ENCODE measurements at places on chromosomes 12 and 14.
A peak's percentile ranks its signal among the peaks of the same experiment; 100 is the strongest.

- no peak for DNase-seq
Observed at GRCh38 chr12:128554546-128555304, 269.0 kb downstream of the SLC15A4 start.

GRCh38 chr14:65560340-65561027, 148.0 kb downstream of the FUT8 start:
- no peak for DNase-seq

DNA sequence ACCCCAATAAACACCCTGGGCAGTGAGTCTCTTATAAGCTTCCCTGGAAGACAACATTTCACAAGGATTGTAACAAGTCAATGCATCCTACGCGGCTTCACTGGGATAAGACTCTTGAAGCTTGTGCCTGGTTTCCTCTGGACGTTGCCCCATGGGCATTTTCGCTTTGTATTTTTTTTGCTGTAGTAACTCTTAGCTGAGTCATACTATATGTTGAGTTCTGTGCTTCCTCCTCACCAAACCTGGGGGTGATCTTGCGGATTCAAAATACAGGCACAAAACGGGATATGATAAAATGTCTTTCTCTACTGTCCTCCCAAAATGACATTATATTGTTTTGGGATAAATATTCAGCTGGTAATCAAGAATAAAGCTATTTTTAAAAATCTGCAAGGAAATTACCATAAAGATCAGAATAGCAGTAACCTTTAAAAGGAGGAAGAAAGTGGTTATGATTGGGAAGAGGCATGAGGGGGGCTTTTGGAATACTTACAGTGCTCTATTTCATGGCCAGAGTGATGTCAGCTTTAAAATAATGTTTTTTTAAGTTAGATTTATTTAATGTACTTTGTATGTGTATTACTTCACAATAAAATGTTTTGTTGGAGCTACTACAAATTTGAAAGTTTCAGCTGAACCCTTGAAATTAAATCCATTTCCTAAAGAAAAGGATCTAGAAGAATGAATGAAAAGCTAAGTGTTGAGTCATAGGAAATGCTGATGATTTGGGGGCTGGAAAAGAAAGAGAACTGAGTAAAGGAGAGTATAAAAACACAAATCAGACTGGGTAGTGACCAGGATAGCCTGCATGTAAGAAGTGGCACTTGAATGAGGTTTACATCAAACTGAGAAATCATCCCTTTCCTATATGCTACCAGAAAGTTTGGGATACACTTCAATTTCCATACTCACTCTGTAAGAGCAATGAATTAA, 14.7 kb downstream of the BTBD7 start:
- DNase-seq: peak; percentile 9

DNA sequence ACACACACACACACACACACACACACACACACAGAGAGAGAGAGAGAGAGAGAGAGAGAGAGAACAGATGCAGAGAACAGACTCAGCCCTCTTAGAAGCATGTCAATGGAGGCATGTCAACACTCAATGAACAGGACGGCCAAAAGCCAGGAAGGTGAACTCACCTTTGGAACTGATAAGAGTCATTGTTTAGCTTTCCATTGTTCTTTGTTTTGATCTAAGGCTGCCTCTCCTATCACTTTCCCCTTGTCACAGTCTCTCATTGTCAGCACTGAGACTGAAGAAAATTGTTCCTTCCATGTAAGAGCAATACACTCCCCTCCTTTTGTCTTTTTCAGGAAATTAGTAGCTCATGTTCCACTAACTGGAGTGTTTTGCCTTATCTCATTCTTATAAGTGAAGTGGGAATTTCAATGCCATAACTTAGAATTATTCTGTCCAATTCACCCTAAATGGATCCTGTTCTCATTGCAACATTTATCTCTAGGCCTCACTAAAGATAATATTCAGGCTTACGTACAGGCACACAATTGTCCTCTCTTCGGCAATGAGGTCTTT, 218.0 kb downstream of the DUSP6 start:
- DNase-seq: no peak

DNA sequence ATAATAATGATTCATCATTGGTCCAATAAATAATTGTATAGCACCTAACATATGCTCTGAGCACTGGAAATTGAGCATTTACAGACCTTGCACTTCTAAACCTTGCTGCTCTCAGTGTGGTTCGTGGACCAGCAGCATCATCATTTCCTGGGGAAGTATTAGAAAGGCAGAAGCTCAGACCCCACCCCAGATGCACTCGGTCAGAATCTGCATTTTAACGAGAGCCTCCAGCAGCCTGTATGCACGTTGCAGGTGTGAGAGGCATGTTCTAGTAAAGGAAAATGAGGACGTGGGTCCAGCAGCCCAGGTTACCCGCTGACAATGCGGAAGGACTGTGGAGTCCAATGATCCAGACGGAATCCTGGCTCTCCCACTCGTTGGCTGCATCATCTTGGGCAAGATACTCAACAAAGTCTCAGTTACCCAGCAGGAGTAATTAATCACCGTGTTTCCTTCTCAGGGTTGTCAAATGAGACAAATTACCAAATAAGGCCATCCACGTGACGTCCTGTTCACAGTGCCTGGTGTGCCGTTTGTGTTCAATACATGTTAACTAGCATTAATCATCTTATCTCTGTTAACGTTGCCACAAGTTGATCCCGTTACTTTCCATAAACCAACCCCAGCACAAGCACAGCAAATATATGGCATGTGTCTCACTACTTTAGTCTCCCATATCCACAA, 49.2 kb upstream of the CCND2 start:
- DNase-seq: no peak

DNA sequence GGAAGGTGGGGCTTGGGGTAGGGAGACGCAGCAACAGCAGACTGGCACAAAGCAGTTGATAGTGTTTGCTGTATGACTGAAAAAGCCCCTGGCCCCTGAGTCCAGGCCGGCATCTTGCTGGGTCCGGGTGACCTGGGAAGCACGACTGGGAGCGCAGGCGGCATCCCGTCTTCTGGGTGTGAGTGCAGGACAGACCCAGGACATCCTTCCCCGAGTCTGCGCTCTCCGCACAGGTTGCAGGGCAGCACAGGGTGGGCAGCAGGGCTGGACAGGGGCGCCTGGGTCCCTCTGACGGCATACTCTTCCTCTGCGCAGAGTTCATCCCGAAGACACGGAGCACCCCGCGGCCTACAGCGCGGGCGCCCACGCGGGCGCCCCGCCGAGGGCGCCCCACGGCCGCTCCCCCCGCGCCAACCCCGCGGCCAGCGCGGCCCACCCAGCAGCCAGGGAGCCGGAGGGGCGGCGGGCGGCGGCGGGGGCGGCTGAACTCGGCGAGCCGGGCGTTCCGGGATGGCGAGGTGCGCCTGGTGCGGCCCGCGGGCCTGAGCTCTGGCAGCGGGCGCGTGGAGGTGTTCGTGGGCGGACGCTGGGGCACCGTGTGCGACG, 9.2 kb upstream of the CYP46A1 start:
- DNase-seq: no peak

DNA sequence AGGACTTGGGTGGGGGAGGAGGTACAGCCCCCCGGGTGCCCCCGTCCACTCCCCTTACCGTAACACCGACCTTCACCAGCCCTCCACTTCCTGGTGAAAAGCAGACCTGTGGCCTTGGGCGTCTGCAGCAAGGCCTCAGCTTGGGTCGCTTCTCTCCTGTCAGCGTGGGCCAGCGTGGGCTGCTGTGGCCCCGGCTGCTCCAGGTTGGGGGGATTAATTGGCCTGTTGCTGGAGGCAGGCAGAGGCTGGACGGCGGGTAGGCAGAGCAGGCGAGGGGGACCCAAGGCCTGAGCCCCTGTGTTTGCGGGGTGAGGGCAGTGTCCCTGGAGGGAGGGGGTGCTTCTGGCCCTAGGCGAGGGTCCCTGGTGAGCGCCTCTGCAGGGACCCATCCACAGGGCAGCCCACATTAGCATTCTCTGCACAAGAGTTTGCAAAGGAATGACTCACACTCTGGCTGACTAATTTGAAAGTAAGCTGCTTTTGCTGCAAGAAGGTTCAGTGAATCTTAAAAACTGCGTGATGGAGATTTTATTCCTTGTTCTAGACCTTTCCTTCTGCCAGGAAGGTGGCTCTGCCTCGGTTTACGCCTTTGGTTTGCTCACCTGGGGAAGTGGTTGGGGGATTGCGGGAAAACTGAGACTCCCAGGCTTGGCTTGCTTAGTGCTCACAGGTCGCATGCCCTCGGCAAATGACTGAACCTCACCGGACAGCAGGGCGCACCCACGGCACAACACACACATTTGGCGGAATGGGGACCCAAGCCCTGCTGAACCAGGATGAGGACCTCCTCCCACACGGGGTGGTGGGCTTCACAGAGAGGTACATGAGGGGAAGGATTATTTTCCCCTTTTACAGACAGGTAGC, 37.9 kb upstream of the DLK1 start:
- DNase-seq: peak; percentile 45

DNA sequence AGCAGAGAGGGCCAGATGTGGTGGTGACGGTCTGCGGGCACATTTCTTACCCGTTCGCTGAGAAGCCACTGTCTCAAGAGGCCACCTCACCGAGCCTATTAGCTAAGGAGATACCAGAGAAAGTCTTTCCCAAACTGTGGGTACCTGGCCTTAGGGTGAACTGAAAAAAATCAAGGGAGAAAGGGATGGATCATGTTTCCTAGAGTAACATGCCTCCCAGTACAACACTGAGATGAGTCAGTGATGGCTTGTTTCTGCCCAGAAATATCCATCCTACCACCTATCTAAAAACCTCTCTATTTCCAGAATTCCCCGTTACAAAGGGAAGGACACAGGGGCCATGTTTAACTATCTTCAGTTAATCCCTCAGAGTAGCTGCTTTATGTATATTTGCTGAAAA, 83.7 kb downstream of the LMNTD1 start:
- DNase-seq: no peak

GRCh38 chr14:93023802-93024434, 91.8 kb downstream of the ITPK1 start:
- no peak for DNase-seq

GRCh38 chr14:105290621-105291346, 10.0 kb downstream of the BRF1 start:
- DNase-seq: no peak

DNA sequence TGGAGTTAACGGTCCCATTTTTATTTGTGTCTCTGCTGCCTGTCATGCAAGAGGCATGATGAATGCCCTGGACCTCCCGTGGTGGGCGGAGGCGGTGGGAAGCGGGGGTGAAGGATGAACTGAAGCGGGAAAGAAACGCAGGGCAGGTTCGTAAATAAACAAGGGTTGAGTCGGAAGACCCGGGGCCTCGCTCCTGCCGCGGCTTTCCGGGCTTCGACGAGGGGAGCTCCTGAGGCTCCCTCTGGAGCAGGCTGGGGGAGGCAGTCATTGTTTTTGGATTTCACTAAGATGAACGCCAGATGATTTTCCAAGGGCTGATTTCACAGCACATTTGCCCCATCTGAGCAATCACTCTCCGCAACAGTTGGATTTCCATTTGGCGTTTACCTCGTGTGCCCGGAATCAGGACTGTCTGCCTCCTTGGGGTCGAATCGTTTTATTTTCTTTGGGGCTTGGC, 130.2 kb downstream of the SLC38A6 start:
- DNase-seq: no peak

- no peak for DNase-seq
Observed at GRCh38 chr12:77760271-77761025, 70.2 kb upstream of the NAV3 start.

DNA sequence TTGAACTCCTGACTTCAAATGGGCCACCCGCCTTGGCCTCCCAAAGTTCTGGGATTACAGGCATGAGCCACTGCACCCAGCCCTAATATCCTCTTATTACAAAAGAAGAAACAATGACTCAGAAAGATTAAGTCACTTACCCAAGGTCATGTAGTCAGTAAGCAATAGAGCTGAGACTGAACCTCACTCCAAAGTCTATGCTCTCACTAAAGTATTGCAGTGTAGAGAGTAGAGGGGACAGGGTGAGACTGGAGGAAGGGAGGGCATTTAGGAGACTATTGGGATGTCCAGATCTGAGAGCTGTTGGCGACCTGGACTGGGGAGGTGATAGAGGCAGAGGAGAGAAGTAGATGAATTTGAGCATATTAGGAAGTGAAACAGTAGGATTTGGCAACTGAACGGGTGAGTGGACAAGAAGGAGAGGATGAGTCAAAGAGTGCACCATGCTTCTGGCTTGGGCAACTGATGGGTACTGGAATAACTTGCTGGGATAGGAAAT, 11.8 kb downstream of the P2RX7 start:
- DNase-seq: peak; percentile 9

DNA sequence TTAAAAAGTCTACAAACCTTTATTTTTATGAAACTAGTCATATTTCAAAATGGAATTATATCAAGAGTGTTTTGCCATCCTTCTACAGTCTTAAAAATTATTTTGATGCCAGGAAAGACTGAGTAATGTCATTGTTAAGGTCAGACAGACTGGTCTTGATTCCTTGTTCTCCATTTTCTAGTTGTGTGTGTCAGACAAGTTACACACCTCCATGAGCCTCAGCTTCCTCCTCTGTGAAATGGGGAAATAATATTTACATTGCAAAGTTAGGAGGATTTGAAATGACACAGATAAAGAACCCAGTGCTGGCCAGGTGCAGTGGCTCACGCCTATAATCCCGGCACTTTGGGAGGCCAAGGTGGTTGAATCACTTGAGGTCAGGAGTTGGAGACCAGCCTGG, 47.4 kb upstream of the ELK3 start:
- no peak for DNase-seq

GRCh38 chr12:90322006-90322405, 613.4 kb upstream of the ATP2B1 start:
- DNase-seq: no peak

GRCh38 chr12:132053338-132054330, 90.5 kb downstream of the DDX51 start:
- no peak for DNase-seq

- DNase-seq: no peak
Observed at GRCh38 chr12:24821691-24822090, 127.2 kb downstream of the BCAT1 start.

- no peak for DNase-seq
Observed at GRCh38 chr14:44701563-44702263, 194.6 kb upstream of the FSCB start.

DNA sequence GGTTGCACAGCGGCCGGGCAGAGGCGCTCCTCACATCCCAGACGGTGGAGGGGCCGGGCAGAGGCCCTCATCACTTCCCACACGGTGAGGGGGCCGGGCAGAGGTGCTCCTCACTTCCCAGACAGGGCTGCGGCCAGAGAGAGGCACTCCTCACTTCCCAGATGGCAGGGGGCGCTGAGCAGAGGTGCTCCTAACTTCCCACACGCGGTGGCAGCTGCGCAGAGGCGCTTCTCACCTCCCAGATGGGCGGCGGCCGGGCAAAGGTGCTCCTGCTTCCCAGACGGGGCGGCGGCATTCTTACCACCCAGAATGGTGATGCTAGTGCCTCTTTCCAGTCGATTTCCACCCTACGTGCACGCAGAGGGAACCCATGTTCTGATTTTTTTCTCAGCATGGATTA, 304.4 kb downstream of the RGS6 start:
- no peak for DNase-seq

- DNase-seq: no peak
Observed at GRCh38 chr12:79871621-79872020, 63.3 kb downstream of the PPP1R12A start.

DNA sequence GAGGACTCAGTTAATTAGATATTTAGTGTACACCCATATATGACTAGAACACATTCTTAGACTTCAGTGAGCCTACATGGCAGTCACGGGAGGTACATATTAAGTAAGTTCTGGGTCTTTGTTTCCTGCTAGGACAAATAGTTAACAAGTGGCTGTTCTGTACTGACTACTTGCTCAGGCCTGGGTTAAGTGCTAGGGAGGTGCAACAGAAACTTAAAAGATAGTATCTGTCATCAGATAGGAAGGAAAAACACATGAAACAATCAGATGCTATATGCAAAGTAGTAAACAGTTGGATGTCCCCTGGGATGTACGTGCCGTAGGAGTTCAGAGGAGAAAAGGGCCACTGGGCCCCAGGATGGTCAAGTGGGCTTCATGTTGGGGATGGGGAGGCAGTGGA, 59.5 kb downstream of the SLC4A8 start:
- no peak for DNase-seq
